ENCODE measurements at places on chromosomes 12 and 14. TPM values are rescaled to one million over a fixed set of nuclear protein-coding genes. Genes with fewer than 3 reads are reported as not detected.
A peak's percentile ranks its signal among the peaks of the same experiment; 100 is the strongest.

DNA sequence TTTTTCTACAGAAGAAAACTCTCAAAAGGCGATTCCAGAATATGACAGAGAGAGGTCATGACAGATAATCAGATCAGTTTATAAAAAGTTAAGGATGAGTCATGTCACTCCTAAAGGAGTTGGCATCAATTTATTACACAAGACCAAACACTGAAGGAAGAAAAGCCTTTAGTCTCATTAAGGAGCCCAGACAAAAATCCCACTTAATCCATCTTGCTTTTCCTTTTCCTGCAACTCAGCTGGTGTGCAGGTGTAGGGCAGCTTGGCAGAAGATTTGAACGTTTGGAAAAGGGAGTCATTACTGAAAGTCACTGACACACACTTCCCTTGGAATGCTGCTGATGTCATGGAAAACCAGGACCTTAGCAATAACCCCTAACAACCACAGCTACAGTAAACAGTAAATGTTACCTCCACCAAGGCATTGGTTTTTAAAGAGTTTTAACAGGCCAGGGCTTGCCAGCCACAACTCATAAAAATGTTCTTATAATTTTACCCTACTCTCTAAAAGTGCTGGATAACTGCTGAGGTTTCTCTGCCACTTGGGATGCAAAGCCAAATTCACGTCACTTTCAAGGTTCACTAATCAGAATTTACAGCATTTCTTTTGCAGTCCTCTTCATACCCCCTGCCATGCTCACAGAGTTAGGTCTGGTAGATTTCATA is 320.6 kb downstream of the RAD51B start:
- DNase-seq = peak; percentile 46

DNA sequence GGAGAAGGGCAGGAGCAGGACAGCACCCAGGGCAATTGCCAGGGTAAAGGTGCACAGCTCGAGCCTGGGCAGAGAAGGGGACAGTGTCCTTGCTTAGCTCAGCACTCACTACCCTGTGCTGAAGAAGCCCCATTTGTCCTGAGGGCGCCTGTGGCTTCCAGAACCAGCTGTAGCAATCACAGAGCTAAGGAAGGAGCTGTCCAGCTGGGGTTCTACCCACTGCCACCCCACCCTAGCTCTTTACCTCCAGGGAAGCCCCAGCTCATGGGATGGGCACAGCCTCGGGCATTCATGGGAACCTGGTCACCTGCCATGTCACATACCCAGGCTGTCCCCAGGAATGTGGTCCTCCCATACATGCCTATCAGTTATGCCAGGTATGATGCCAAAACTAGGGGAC is 5.8 kb downstream of the LMBR1L start:
- DNase-seq = peak; percentile 24

Gene DLK1
- polyA plus RNA-seq = not detected

GRCh38 chr12:132385923-132386751 is 56.7 kb upstream of the GALNT9 start:
- peak; percentile 47 for DNase-seq

DNA sequence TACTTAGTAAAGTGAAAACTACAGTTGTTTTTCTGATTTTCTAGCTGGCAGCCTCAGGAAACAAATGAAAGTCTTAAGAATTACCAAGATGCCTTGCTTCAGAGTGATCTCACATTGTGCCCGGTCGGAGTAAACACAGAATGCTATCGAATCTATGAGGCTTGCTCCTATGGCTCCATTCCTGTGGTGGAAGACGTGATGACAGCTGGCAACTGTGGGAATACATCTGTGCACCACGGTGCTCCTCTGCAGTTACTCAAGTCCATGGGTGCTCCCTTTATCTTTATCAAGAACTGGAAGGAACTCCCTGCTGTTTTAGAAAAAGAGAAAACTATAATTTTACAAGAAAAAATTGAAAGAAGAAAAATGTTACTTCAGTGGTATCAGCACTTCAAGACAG is 28.9 kb downstream of the RXYLT1 start:
- DNase-seq = no peak

DNA sequence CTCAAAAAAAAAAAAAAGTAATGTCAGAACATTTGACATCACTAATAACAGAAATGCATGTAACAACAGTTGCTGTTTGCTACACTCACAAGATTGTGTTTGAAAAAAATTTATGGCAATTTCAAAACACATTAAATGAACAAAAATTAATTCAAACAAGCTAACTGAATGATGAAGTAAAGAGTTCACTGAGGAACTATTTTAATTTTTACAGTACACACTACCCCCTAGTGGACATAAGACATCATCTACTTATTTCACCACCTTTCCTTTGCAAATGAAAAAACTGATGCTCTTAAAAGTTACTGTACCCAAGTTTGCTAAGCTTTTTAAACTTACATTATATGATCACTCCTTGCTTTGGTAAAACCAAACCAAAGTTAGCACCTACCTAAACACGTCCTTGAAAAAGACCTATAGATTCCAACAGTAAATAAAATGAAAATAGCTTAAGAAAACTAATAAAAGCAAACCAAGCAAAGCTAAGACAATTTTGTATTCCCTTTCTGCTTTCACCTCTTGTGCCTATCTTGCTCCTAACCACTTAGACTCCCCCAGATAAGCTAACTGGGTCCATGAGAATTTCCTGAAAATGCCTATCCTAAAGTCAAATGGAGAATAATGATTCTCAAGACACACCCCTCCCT is 22.2 kb downstream of the UBE2N start:
- DNase-seq = no peak

DNA sequence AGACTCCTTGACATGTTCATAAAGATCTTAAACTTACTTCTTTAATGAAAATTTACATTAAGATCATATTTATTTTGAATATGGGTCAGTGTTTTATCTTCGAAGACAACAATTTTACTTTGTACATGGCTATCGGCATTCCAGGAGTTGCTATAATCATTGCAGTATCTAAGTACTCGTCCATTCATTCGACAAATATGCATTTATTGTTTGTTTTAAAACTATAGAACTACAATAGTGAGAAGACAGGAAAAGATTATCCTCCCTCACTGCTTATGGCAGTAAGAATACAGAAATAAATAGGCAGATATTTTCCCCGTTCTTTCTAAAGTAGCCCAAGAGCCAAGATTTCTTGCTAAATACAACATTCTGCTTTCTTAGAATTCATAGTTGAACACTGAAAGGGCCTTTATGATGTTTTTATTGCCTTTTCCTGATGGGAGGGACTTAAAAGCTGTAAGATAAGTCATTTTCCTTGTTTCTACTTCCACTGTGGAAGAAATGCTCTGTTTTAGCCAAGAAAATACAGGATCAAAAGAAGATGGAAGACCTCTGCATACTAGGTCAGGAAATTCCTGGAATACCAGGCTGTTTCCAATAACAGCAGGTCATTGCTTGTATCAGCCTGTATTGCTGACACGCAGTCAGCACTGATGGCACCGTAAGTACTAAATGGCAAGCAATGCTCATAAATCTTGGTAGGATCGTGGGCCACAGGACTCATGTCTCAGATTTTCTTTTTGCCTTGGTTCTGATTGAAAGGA is 521.0 kb upstream of the ATP2B1 start:
- no peak for DNase-seq

DNA sequence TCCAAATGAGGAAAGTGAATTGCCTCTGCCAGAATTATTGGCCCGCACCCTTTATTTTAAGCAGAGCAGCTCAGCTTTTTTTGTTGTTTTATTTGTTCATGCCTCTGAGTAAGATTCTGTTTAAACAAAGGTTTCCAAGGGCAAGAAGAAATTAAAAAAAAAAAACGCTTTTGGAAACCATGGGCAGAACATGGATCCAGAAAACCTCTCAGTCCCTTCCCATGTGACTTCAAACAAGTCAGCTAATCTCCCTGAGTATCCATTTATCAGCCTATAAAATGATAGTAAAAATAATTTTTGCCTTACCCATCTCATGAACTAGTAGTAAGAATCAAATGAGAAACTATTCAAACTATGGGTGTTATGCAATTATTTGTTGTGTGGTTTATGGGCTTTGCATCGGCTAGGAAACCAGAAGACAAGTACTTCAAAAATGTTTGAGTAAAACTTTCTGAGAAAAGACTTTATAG is 27.6 kb downstream of the KITLG start:
- no peak for DNase-seq

Gene MYF6
- polyA plus RNA-seq = not detected

DNA sequence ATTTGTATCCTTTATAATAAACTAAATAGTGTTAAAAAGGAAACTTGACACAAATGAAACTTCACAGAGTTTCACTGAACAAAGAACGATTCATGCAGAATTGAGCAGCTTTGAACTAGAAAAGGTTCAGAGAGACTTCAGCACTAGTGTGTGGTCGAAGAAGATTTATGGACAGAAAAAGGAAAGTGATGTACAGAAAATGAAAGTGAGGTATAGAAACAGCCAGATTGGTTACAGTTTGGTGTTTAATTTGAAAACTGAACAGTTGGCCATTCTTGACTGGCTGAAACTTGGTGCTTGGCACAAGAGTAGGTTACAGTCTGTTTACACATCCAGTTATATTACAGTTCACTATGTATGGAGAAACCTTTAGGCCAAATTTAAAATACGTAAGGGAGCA is 207.1 kb downstream of the GALC start:
- no peak for DNase-seq

DNA sequence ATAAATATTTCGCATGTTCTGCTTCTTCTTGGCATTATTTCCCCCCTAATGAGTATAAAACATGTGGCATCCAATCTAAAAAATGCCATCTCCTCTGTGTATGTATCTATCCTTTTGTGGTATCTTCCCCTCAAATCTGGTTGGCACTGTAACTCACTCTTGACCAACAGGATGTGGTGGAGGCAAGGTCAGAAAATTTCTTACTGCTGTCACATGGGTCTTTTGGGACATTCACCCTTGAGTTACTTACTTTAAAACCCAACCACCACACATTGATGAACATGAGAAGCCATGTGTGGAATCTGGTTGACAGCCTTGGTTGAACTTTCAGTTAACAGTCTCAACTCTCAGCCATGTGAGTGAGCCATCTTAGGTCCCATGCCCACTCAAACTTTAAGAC is 516.9 kb downstream of the SLC16A7 start:
- no peak for DNase-seq

- no peak for DNase-seq
Measured at GRCh38 chr12:108832208-108832607, 25.2 kb downstream of the SSH1 start.

DNA sequence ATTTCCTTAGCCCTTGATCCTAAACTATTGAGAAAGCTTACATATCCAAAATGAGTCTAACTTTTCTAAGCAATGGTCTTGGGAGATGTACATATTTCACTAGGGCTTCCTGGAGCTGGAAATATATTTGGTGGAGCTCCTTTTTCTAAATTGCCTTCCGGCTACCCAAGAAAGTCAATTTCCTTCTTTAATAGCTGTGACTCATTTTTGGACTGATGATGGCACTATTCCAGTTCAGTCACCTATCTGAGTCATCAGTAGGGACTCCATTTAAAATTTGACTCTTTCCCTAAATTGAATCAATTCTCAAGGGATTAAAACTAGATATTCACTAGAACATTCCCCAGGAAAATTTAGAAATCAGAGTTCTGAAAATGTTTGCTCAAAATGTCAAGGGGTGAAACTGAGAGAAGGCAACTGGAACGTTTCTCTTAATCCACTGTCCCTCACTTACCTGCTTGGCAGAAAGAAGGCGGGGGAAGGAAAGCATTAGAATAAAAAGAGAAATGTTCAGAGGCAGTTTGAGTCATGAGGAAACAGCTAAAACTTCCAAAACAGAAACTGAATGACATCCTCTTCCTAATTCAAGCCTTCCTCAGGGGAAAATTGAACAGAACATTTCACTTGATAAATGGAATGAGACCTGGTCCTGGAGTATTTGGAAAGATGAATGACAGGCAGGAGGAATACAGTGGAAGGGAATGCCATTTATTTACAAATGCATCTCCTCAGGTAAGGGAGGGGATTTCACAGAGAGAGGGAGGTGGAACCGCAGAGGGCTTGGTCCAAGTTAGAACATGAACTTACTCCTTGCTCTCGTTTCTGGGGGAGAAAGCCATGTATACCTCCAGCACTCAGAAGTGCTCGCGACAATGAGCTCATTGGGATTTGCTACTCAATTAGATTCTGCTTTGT is 91.2 kb downstream of the RGS6 start:
- no peak for DNase-seq

DNA sequence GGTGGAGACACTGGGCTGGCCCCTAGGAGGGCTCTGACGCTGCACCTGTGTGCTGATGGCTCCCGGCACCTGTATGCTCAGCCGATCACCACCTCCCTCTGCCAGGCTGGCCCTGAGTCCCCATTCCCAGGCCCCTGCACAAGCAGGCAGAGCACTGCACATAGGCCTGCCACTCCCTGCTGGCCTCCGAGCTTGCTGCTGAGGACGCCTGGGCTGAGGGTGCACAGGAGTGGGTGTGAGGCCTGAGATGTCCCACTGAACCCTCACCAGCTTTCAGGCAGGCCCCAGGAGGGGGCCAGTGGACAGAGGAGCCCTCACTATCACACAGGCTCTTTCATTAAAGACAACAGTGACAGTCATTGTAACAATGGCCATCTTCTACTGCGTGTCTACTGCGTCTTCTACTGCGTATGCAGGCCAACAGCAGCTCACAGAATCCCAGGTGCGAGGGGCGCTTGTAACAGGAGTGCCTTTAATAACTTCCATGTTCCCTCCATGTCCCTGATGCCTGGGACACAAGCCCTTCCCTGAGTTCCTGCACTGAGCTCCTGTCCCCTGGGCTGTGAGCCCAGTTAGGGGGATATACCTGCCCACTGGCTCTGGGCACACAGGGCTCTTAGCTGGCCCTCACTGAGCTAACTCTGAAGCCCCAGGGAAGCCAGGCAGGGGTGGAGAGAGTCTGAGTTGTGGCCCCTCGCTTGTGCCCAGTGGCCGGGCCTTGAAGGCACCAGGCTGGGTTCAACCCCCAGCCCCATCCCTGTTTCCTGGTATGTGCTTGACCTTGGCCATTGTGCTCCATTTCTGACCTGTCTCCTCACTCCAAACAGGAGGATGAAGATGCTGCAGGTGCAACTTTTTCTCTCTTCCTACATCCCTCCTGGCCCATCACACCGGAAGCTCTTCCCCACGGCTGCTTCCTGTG is 71.3 kb downstream of the PRIMA1 start:
- no peak for DNase-seq

GRCh38 chr12:115323223-115323905 is 639.4 kb upstream of the TBX3 start:
- DNase-seq = no peak

DNA sequence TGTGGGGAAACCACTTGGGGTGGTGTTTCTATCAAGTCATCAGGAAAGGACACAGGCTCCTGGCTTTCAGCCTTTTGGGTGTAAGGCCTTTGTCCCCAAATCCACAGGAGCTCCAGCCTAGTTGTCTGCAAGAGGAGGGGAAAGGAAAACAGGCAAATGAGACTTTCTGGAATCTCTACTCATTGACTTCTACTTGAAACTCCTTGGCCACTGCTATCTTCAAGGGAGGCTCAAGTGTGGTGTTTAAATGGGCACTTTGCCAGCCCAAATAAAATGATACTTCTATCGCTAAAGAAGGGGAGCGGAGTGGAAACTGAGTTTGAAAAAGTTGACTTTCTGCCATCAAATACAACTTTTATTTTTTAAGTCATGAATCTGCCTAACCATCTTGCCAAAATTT is 445.9 kb upstream of the RGS6 start:
- DNase-seq = no peak
